ENCODE measurements at places on chromosomes 2 and 18.

DNA sequence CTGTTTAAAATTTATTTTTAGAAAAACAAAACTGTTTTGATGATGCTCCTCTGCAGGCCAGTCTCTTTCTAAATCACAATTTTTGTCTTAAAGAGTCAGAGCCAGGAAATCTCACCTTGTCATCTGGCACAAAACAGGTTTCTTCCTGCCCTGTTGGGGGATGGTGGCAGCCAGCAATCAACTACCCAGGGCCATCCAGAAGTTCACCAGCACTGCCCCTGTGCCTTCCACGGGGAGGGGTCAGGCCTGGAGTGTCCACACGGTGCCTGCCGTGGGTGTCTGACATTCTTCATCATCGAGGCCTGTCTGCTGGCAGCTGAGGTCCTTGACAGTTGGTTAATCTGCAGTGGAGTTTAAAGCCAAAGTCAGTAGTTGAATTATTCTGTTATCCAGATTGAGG, 40.0 kb upstream of the BMP10 start:
- no peak for DNase-seq

- no peak for DNase-seq
Measured at GRCh38 chr18:57107140-57107832, 39.6 kb upstream of the BOD1L2 start.

- DNase-seq = no peak
Measured at GRCh38 chr2:157414050-157414449, 29.8 kb downstream of the CYTIP start.

GRCh38 chr2:16128746-16129610, 188.6 kb downstream of the MYCN start:
- DNase-seq = no peak

DNA sequence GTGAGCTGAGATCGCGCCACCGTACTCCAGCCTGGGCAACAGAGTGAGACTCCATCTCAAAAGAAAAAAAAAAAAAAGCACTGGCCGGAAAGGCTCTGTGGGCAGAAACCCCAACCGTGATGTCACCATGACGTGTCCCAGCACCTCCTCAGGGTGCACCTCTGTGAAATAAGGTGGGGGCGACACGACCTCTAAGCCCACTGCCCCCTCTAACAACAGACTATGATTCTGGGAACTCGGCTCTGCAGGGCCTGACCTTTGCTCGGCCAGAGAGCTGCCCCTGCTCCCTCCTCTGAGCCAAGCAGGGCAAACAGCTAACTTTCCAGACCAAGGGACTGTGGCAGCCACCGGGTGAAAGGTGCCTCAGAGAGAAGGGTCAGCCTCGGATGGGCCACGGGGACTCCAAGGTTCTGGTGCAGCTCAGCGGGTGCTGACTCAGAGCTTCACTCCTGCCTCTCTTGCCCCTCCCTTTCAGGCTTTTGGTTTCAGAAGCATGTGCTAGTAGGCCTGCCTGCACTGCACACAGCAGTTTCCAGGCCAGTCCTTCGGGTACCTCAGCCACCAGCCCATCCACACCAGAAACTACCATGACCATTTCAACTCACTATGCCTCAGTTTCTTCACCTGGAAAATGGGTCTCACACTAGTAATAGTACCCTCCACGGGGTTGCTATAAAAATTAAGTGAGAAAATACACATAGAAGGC, 8.0 kb downstream of the TMBIM1 start:
- DNase-seq = no peak

GRCh38 chr18:35143622-35144596, 96.9 kb upstream of the ZNF397 start:
- no peak for DNase-seq

GRCh38 chr18:9066817-9067306, 35.6 kb upstream of the NDUFV2 start:
- DNase-seq = no peak

- no peak for DNase-seq
Measured at GRCh38 chr18:23619388-23619881, 33.1 kb upstream of the NPC1 start.

- DNase-seq = no peak
Measured at GRCh38 chr2:43274055-43274454, 47.6 kb upstream of the ZFP36L2 start.

- no peak for DNase-seq
Measured at GRCh38 chr18:60020107-60020925, 120.5 kb downstream of the PMAIP1 start.

DNA sequence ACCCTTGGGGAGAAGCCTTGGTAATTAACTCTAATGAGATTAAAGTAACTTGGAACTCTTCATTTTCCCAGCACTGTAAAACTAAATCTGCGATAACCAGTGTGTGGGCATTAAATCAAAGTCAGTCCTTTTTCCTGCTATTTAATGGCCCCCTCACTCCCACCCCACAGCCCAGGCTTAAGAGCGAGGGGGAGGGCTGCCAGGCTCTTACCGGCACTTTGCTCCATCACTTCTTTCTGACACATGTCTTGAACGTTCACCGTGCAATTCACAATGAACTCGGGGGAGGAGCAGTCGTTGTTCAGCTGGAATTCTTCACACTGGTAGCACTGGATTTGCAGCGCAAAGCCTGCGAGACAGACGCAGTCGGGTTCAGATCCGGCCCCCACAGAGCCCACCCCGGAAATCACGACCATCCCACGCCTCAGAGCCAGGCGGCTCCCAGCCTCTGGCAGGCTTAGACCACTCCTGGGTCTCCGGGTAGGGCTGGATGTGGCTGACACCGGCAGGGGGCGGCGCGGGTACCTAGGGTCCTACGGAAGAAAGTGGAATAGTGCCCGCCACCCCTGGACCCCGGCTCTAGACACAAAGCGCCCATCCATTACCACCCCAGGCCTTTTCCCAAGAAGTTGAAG, 1.7 kb downstream of the LYPD1 start:
- no peak for DNase-seq

GRCh38 chr2:48932667-48933066, 177.1 kb upstream of the LHCGR start:
- DNase-seq = no peak

- no peak for DNase-seq
Measured at GRCh38 chr2:63048367-63049171, 2.1 kb upstream of the OTX1 start.
